ENCODE measurements at places on chromosomes 5 and 9.

GRCh38 chr5:33328818-33329217 is 111.9 kb upstream of the TARS1 start:
- peak; percentile 32 for DNase-seq

- no peak for DNase-seq
Measured at GRCh38 chr9:28758341-28758740, 1185.1 kb upstream of the C9orf72 start.

DNA sequence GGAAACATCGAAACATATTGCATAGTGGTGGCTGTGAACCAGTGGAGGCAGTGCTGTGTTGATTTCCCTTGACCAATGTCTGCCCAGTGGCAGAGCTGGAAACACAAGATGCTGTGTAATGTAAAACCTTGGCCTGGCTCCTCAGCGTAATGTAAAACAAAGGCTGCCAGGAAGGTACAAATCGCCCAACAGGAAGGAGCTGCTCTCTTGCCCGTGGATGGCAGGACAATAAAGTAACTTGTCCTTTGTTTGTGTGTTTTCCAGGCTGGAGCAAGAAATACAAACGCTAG is 143.4 kb downstream of the PALM2AKAP2 start:
- peak; percentile 65 for DNase-seq

DNA sequence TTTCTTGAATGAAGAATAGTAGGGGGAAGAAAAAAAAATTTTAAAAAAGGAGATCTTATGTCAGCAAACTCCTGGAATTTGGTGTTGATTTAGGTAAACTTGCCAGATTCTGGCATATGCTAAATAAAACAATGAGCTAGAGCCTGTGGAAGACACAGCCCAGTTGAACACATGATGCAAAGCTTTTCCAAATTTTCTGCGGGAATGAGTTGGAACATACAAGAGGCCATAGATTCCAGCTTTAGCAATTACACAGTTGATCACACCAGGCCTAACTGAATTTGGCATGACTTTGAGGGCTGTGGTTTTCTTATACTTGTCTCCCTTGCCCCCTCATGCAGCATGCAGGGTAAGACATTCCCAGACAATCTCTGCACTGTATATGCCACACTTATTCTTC is 297.0 kb downstream of the SH3GL2 start:
- DNase-seq: no peak

GRCh38 chr5:142317173-142317572 is 7.6 kb downstream of the SPRY4 start:
- no peak for DNase-seq

DNA sequence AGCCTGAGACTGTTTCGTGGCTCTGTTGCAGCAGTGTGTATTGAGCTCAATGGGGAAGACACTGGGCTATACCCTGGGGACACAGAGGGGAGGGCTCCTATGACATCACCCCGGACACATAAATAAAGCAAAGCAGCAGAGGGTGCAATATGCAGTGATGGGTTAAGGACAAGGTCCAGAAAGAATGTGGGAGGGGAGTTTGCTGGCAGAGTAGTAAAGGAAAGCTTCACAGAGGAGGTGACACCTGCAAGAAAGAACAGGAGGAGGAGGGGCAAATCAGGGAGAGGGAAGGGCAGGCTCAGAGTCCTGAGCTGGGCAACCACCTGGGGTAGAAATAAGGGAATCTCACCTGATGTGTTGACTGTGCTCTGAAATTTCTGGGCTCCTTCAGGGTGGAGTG is 35.3 kb upstream of the CDKN2AIPNL start:
- no peak for DNase-seq

DNA sequence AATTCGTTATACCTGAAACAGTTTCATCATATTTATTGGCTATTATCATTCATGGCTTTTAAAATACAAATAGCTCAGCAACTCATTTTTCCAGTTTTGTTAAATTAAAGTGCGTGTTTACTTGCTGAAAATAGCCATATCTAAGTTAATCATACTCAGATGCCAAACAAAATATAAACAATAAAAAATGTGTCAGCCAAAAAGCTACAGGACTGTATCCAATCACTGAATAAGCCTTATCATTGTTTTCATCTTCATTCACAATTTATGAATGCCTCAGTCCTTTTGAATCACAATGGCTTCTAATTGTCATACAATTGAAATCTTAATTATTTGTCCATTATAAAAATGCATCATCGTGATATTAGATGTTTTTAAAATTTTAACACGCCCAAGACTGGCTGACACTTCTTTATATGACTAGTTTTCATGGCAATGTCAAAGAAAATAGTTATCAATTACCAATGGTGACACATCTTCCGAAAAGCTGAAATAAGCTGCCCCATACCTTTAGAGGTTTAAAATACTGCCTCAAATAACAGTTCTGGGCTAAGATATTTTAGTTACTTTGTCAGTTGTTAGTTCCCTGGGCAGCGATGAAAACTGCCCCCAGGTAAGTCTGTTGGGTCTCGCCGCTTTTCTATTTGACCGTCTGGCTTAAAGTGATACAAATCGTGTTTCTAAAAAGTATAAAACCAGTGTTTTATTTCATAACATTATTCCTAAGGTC is 1.8 kb downstream of the NFIB start:
- no peak for DNase-seq

DNA sequence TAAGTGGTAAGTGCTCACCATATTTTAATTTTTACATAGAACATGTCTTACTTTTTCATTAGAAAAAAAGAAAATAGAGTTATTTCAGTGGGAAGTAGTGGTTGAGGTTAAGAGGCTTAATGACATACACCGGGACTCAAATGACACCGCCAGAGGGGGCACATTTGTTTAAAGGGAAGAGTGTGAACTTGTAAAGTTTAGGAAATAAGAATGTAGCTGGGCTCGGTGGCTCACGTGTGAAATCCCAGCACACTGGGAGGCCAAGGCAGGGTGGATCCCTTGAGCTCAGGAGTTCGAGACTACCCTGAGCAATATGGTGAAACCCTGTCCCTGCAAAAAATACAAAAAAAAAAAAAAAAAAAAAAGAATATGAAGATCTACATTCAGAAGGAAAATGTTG is 43.4 kb upstream of the TNFAIP8 start:
- DNase-seq: no peak

- no peak for DNase-seq
Measured at GRCh38 chr5:1827886-1828397, 26.7 kb downstream of the NDUFS6 start.

DNA sequence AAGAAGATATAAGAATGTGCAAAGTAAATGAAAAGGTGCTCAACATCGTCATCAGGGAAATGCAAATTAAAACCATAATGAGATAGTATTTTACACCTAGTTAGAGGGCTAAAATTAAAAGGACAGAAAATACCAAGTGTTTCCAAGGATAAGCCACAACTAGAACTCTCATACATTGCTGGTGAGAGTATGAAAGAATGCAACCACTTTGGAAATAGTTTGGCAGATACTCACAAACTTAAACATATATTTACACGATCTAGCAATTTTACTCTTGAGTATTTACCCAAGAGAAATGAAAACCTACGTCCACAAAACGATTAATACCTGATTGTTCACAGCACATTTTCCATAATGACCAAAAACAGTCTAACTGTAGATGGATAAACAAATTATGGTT is 51.5 kb downstream of the AOPEP start:
- no peak for DNase-seq

DNA sequence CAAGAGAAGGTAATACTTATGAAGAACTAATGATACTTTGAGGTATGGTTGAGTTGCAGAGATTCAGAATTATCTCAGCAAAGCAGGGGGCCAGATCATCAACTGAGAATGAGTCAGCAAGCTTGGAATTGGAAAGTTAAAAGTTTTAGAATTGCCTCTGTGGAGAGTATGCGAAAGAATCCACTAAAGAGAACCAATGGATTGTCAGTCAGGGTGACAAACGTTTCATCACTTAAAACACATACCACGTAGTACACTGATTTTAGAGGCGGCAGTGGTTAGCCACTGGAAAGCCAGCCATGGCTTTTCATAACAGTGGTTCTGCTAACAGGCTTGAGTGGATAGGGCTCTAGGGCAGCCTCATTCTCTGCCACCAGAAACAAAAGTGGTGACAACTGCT is 30.7 kb downstream of the AOPEP start:
- no peak for DNase-seq

- DNase-seq: no peak
Measured at GRCh38 chr5:149610589-149611255, 29.4 kb downstream of the ARHGEF37 start.

- DNase-seq: no peak
Measured at GRCh38 chr9:80792726-80793125, 896.6 kb downstream of the TLE1 start.

GRCh38 chr5:115455301-115455707 is 89.3 kb downstream of the FEM1C start:
- DNase-seq: no peak

- DNase-seq: no peak
Measured at GRCh38 chr9:2780326-2780725, 63.0 kb downstream of the KCNV2 start.

DNA sequence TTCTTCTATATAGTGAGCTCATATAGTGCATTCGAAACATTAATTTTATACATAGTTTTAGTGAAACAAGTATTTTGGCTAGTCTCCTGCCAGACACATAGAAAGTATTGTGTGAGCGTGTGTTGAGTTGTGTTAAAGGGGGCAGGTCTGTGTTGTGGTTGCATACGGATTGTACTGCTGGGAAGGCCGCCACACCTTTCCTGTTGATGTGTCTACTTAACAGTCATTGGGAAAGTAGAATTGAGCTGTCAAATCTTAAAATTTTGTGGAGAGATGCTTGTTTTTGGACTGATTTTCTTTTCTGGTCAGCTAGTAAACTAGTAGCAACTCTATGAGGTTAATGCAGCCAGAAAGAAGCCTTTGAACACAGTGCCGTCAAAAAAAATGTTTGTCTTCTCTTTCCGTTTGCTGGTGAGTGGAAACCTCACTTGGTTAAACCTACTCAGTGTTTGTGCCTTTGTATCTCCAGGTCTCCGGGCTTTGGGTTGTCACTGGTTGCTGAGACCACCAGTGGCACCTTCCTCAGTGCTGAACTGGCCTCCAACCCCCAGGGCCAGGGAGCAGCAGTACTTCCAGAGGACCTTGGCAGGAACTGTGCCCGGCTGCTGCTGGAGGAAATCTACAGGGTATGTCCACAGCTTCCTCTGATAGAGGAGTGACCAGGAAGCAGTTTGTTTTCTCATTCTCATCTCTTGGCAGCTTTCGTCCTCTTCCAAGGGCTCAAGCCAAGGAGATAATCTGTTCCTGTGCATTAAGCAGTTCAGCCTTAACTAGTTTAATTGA is 51.5 kb downstream of the RCL1 start:
- DNase-seq: no peak

GRCh38 chr9:93684161-93684765 is 107.9 kb downstream of the PHF2 start:
- no peak for DNase-seq

GRCh38 chr9:120885958-120886357 is 9.0 kb upstream of the PHF19 start:
- DNase-seq: peak; percentile 65

DNA sequence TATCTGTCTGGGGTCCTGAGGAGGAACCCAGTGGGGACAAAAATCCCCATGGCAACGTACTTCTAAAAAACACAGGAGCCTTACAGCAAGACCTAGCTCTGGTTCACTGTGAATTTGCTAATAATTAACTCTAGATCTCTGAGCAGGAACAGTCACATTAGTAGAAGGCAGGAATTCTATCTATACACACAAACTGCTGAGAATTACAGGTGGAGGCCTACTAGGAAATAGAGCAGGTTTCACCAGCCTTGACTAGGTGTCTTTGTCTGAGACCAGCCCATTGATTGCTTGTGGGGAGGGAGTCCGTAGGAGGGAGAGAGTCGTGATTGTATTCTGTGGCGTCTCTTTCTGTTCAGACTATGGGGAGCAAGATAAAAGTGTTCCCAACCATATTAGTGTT is 44.8 kb downstream of the PRLR start:
- no peak for DNase-seq

GRCh38 chr5:29796013-29796412 is 1397.5 kb upstream of the CDH6 start:
- no peak for DNase-seq

- no peak for DNase-seq
Measured at GRCh38 chr5:133227897-133228296, 176.1 kb downstream of the HSPA4 start.

- DNase-seq: no peak
Measured at GRCh38 chr9:21611891-21612290, 129.8 kb upstream of the IFNE start.

DNA sequence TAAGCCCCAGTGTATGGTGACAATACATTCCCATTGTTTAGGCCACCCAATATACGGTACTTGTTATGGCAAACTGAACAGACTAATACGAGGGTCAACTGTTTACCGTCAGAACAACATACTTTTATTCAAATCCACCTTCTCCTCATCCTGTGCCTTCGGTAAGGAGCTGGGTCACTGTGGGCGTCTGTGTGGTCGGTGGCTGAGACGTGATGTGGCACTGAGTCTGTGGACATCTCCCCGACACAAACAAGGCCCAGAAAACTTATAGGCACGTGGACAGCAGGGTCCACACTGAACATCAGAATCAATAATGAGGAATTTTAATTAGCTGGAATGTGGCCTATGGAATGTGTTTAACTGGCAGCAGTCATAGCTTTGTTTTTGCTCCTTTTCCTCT is 154.3 kb upstream of the IRX2 start:
- no peak for DNase-seq

- DNase-seq: no peak
Measured at GRCh38 chr9:82745919-82746318, 317.0 kb downstream of the RASEF start.

GRCh38 chr5:175853573-175854230 is 17.7 kb upstream of the CPLX2 start:
- DNase-seq: no peak

DNA sequence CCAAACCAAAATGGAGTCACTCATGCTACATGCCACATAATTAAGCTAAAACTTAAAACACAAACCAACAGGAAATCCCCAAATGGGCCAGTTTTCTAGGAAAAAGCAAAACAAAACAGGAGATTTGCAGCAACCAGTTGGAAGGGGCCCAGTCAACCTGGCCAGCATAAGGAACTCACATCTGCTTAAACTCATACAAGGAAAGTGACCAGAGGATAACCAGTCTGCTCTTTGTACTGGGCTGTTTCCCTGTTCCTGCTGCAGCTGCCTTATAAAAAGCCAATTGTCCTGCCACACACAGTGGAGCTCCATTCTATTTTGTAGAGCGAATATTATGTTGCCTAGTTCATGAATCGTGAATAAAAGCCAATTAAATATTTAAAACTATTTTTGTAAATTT is 29.5 kb upstream of the PTPDC1 start:
- no peak for DNase-seq

- no peak for DNase-seq
Measured at GRCh38 chr5:160887780-160888179, 35.8 kb upstream of the ATP10B start.

DNA sequence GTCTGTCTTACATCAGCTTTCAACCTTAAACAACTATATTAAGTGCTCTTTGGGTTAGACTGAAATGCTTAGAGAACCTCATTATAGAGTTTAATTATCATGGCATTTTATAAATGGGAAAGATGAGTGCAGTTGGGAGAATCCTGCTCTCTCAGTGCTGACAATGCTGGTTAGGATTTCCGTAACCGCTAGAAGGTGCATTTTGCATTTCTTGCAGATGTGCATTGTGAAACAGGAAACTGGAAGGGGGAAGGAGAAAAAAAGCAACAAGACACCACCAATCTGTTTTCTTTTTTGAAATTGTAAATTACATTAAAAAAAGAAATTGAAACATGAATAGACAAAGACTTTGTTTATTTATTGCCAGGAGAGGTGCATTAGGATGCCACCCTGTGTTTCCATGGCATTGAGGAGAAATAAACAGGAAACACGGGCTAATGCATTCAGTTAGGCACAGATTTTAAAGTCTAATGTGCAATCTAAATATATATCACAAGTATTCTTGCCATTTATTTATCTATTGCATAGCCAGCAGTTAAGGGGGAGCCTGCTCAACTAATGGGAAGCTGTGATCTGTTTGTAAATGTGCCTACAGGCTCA is 478.9 kb downstream of the PSAT1 start:
- no peak for DNase-seq
